Fibroblast of the aortic adventitia (primary cell): ENCODE measurements at places on chromosomes 4 and X. TPM values are rescaled to one million over a fixed set of nuclear protein-coding genes. Genes with fewer than 3 reads are reported as not detected.

CT83 gene
- total RNA-seq, result not detected in 2 replicates

LINC00632 gene
- total RNA-seq, result 10.9 and 17.1 TPM in 2 replicates

RASL11B gene
- total RNA-seq, result 0.63 TPM in 1 of 2 replicates, not detected in the other

ZNF630 gene
- 0.81 and 2.0 TPM in 2 replicates for total RNA-seq

RAB9A gene
- total RNA-seq, result 36.0 and 51.8 TPM in 2 replicates

FGD1 gene
- 11.1 and 11.9 TPM in 2 replicates for total RNA-seq

KLHL5 gene
- 50.9 and 103 TPM in 2 replicates for total RNA-seq

FAM53A gene
- total RNA-seq, result 1.6 and 2.5 TPM in 2 replicates

ZNF732 gene
- total RNA-seq, result 0.27 and 0.57 TPM in 2 replicates

BEND2 gene
- total RNA-seq, result not detected in 2 replicates

ELK1 gene
- total RNA-seq, result 13.3 and 22.9 TPM in 2 replicates

FGF2 gene
- 16.3 and 79.5 TPM in 2 replicates for total RNA-seq

FAM241A gene
- total RNA-seq, result 0.90 and 5.1 TPM in 2 replicates

TMEM144 gene
- 5.6 and 8.3 TPM in 2 replicates for total RNA-seq
